Stimulated activated CD8-positive, alpha-beta memory T cell treated with anti-CD3 and anti-CD28 coated beads, Interleukin-15, amount 100 ng/mL, for 24 hours (primary cell): ENCODE measurements at places on chromosomes 16 and 17.

GRCh38 chr16:50657241-50657640 is 23.9 kb downstream of the SNX20 start:
- no peak for DNase-seq

DNA sequence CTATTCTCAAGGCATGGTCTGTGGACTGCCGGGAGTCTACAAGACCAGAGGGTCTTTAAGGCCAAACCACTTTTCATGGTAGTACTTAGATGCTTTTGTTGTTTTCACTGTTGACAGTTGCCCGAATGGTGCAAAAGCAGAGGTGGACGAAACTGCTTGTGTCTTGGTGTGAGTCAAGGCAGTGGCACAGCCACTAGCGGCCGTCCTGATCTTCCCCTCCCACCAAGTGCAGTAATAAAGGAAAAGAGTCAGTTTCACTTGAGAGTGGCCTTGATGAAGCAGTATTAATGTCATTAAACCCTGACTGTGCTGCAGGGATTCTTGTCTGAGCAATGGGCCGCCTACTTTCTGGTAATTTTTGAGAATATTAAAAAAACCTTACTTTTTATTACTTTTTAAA is 109.1 kb downstream of the PRKCA start:
- no peak for DNase-seq

- DNase-seq, result no peak
These were observed 410.6 kb downstream of the ZFHX3 start for GRCh38 chr16:72637306-72637705.

GRCh38 chr17:66743511-66743910 is 91.4 kb upstream of the CACNG5 start:
- DNase-seq, result no peak

GRCh38 chr17:4851084-4851483 is 17.9 kb downstream of the MINK1 start:
- no peak for DNase-seq

GRCh38 chr16:1378804-1379303 is 27.1 kb downstream of the GNPTG start:
- DNase-seq, result peak; percentile 45

DNA sequence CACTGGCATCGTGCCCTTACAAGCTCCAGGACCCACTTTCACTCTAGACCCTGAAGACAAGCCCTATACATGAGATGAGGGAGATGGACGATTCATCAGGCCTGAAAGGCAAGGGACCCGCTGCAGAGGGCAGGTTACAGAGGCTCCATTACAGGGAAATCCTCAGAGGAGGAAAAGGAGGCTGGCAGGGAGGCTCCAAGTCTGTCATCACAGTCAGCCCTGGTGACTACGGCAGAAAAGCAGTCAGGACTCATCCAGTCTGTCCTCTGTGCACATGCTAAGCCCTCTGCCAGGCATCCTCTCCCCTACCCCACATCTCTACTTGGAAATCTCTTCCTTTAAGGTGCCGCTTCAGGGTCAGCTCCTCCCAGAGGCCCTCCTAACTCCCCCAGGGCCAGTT is 197.7 kb upstream of the CDH5 start:
- no peak for DNase-seq

DNA sequence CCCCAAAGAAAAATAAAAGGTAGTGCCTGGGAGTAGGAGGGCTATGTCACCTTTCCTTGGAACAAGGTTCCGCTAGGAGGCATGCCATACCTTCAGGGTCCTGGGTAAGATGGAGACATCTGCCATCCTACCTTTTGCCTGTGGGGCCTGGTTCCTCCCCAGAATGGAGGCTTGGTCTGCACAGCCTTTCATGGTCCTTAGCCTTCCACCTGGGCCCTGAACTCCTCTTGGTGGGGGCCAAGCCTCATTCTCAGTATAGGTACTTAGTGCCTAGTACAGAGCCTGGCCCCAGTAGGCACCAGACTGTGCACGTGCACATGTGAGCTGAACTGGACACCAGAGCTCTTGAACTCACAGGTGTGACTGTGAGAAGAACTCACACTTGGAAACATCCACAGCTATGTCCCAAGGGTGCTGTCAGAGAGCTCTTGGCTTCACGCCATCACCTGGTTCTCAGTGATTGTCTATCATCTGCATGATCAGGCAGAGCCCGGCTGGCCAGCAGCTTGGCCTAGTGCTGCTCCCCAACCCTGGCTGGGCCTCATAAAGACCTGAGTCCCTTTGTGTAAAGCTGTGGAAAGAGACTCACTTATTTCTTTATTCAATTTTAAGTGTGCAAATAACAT is 143.2 kb downstream of the SOCS1 start:
- no peak for DNase-seq

- DNase-seq, result no peak
These were observed 7.0 kb downstream of the G6PC3 start for GRCh38 chr17:44077595-44077909.

GRCh38 chr17:4247361-4247970 is 16.3 kb downstream of the ANKFY1 start:
- no peak for DNase-seq

GRCh38 chr16:55561319-55561848 is 5.1 kb upstream of the CAPNS2 start:
- no peak for DNase-seq

DNA sequence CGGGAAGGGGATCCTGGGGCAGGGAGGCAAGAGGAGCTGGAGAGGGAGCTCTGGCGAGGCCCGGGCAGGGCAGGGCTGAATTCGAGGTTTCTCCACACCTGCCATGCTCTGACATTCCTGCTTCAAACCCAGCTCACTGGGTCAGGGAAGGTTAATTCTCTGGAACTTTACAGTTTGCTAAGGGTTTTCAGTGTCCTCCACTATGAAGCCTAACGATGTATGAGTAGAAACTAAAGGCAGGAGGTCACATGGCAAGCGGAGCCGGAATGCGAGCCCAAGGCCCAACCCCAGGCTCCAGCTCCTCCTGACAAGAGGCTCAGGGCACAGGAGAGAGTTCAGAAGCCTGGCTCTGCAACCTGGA is 29.2 kb downstream of the DCAKD start:
- DNase-seq, result no peak

GRCh38 chr17:45127207-45127547 is 5.1 kb downstream of the PLCD3 start:
- DNase-seq, result no peak

- no peak for DNase-seq
These were observed 605 bp upstream of the ABAT start for GRCh38 chr16:8673611-8674412.

GRCh38 chr16:728131-728889 is 1.4 kb downstream of the HAGHL start:
- DNase-seq, result peak; percentile 31

- DNase-seq, result no peak
These were observed 87.4 kb upstream of the GRIN2A start for GRCh38 chr16:10269632-10270031.

DNA sequence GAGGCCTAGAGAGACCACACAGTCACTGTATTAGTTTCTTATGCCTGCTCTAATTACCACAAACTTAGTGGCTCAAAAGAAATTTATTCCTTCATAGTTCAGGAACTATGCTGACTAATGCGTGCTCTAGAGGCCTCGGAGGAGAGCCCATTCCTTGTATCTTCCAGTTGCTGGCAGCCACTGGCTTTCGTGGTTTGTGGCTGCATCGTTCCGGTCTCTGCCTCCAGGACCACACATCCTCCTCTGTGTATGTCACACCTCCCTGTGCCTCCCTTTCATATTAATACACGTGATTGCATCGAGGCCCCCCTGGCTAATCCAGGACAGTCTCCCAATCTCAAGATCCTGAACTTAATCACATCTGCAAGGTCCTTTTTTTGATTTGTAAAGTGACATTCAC is 16.9 kb upstream of the MYLK3 start:
- DNase-seq, result no peak

GRCh38 chr17:83104577-83105505 is 25.4 kb downstream of the METRNL start:
- DNase-seq, result no peak

DNA sequence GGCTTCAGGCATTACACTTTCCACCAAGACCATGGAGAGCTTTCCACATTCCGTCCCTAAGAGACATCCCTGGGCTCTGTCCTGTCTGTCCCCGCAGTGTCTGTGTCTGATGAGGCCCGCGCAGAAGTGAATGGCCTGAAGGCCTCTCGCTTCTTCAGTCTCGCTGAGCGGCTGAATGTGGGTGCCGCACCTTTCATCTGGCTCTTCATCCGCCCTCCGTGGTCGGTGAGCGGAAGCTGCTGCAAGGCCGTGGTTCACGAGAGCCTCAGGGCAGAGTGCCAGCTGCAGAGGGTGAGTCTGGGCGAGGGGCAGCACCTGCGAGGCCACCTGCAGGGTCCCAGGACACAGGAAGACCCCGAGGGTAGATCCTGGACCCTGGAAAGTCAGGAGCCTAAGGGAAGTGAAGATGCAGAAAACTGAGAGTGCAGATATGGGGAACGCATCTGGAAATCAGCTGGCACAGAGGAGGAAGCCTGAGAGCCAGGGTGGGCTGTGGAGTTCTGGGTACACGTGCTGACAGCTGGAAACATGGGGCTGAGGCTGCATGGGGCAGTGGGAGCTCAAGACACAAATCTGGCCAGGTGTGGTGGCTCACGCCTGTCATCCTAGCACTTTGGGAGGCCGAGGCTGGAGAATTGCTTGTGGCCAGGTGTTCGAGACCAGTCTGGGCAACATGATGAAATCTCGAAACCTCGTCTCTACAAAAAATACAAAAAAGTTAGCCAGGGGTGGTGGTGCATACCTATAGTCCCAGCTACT is 8.0 kb downstream of the CCNF start:
- DNase-seq, result no peak

GRCh38 chr17:9406046-9406606 is 169.5 kb downstream of the STX8 start:
- no peak for DNase-seq

DNA sequence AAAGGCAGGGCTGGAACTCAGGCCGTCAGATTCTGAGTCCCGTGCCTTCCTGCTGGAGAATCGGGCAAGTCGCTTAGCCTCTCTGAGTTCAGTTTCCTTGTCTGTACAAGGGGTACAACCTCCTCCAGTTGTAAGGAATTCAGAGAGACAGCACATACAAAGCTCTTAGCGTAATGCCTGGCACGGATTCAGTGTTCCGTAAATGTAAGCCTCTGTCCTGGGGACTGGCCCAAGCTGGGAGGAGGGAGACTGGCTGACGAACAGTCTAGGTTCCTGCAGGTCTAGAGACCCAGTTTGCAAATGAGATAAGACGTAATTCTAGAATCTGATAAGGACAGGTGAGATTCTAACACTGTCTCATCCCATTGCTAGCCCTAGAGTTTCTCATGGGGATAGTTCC is 9.9 kb downstream of the METTL22 start:
- DNase-seq, result no peak

- no peak for DNase-seq
These were observed 30.8 kb upstream of the SPACA3 start for GRCh38 chr17:32960815-32961214.

DNA sequence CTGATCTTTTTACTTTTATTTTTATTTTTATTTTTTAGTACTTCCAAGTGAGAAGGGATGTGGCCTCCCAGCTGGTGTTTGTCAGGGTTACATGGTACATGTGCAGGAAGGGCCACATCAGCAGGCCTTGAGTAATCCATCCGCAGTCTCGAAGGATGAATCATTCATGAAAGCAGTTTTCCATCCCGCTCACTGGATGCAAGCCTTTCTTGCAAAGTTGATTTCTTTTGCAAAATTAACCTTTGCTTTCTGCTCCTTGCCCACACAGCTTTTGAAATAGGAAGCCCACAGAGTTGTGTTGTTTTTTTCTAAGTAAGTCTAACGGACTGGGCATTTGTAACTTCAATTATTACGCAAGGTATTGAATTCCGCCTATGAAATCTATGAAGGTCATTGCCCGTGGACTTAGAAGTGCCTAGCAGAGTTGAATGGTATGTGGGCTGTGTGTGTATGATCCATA is 157.4 kb downstream of the PRKCA start:
- no peak for DNase-seq

DNA sequence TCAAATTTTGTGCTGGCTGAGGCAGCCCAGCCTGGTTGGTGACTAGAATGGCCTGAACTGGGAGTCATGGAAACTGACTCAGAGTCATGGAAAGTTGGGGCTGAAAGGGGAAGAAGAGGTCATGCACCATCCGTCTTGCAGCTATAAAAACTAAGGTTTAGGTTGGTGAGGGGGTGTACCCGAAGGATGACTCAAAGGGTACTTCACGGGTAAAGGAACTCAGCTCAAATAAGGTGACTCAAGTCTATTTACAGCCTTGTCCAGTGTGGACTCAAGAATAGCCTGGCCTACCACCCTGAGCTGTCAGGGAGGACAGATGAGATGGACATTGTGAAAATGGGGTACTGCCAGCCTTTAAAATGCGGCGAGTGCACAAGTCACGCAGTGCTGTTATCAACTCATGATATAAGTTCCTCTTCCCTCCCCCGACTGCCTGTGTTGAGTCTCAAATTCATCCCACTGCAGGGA is 18.6 kb downstream of the CD300LB start:
- no peak for DNase-seq

DNA sequence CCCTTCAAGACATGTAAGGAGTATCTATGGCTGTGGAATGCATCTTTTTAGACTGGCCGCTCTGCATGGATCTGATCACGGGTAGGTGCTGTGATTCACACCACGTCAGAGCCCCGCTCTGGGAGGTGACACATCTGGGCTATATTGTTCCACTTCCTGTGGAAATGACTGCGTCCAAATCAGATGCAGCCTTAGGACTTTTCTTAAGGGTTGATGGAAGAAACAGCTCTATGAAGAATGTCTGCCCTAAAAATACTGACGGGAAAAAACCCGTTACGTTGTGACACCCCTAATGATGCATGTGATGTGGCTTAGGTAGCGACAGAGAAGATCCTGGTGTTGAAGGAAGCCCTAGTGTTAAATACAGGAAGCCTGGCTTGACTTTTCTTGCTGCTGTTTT is 12.2 kb downstream of the BANP start:
- no peak for DNase-seq

DNA sequence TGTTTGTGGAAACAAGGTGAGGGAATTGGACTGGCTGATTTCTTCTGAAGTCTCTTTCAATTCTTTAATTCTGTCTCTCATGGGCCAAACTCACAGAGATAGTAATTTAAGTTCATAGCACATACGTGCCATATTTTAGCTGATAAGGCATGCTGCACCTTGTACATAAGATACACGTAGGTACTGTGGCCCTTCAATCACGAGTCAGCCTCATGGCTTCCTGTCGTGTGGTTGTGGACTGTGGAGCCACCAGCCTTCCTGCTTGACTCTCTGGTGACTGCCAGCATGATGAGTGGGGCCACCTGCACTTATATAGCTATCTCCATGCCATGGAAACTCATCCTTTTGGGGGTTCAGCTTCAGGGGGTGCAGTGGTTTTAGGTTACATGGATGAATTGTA is 25.1 kb downstream of the KSR1 start:
- DNase-seq, result no peak

- no peak for DNase-seq
These were observed 578 bp downstream of the PGAP6 start for GRCh38 chr16:381012-381788.

- DNase-seq, result no peak
These were observed 13.5 kb upstream of the SMIM5 start for GRCh38 chr17:75619506-75620431.

GRCh38 chr17:81378941-81379511 is 16.2 kb upstream of the BAHCC1 start:
- no peak for DNase-seq

- DNase-seq, result no peak
These were observed 2073.2 kb downstream of the TP53TG3F start for GRCh38 chr16:35532576-35532975.
